ENCODE measurements at places on chromosomes 4 and X.

DNA sequence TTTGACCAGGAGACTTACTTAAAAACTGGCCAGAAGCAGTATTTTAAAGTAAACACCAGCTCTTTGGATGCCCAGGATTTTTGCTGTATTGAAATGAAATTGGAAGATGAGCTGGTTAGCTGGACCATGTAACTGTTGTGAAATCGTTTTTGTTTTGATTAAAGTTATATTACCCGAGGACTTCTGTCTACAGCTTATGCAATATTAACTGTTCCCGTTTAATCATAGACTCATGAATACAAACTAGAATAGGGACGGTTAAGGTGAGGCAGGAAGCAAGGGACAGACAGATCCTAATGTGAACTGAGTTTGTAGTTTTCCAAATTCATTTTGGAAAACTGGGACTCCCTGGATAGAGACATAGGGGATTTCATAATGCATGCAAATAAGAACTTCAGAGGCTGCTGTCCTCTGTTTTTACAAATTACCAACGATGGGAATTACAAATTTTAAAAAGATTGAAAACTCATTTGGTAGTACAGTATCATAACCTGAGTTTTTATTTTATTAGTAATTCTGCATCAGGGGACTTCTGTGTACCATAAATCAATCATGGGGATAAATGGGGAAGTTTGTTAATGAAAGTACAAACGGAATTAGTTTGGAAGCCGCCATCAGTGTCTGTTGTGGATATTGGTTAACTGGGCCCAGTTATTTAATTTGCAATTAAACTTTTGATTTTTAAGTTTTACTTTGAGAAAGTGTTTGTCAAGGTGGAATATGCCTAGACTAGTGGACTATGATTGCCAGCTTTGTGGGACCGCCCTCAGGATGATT lies 304.4 kb downstream of the AFF2 start:
- DNase-seq: no peak

DNA sequence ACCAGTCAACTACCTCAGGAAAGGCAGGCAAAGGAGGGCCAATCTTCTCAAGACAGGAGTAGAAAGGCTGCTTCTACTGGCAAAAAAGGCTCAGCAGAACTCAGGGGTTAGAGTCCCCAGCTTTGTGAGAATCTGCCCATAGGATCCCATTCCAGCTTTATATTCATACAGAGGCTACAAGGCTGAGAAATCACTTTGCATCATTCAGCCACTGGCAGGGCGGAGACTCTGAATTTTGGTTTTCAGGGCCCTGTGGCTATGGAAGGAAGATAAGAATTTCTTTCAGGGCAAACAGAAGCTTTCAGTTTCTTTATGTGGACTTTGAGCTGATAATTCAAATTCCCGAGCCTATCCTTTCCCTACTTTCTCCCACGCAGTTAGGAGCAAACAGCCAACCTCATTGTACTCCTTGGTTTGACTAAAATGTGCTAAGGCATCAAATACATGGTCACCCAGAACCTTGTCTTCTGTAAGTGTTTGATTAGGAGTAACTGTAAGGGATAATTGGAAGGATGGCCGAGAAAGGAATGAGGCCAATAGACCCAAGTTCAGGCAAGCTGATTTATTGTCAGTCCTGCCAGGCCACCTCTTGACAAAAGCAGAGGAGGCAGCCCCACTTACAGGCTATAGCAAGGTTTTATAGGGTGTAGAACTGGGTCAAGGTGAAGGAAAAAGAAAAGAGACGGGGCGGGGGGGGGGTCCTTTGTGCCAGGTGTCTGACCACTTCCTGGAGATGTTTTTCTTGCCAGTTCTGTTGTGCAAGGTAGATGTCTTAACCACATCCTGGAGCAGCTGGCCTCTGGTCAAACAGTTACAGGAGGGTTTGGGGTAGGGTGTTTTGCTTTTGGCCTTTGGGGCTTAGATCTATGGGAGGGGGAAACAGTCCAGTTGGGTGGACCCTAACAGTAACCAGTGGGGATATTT lies 165.3 kb upstream of the PPP1R2C start:
- peak; percentile 17 for DNase-seq

DNA sequence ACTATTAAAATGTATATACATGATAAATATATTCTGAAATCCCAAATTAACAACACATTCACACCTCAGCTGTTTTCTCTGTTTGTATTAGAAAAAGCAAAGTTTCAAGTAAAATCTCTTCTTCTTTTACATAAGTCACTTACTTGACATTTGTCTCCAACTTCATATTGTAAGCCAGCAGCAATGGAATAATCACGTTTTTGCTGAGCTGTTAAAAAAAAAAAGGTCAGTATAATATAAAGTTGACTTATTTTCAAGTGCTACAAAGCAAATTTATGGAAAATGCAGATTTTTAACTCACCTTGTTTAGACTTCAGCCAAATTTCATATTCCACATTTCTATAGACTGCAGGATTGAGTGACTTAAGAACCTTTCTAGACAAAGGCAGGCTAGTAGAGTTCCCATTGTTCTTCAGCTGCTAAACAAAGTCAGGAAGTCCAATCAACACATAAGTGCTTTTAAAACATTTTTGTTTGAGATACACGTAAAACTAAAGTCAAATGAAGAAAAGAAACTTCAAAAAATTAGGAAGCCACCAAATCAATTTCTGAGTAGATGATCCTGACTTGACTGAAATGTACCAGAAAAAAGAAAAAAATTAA lies 25.0 kb downstream of the OTUD4 start:
- DNase-seq: no peak

DNA sequence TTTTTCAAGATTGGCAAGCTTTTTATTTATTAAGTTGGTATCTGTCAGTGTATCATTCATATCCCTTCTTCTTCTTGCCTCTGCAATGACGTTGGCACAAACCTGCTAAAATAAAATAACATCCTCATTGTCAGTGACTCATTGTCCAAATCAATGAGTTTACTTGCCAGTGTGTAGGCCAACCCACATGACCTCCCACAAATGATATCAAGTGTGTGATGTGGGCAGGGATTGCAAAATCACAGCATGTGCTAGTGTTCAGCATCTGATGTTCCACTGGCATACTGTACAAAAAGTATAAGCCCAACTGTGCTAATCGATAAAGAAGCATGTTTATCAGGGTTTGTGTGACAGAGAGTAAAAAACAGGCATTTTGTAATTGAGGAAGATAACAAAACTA lies 25.5 kb downstream of the GPAT3 start:
- DNase-seq: no peak

GRCh38 chr4:118989098-118990080 lies 100.7 kb downstream of the SYNPO2 start:
- DNase-seq: no peak

- no peak for DNase-seq
These were observed 147.9 kb downstream of the PTCHD1 start for GRCh38 chrX:23482561-23482960.

GRCh38 chr4:170853422-170854021 lies 763.8 kb upstream of the AADAT start:
- no peak for DNase-seq

DNA sequence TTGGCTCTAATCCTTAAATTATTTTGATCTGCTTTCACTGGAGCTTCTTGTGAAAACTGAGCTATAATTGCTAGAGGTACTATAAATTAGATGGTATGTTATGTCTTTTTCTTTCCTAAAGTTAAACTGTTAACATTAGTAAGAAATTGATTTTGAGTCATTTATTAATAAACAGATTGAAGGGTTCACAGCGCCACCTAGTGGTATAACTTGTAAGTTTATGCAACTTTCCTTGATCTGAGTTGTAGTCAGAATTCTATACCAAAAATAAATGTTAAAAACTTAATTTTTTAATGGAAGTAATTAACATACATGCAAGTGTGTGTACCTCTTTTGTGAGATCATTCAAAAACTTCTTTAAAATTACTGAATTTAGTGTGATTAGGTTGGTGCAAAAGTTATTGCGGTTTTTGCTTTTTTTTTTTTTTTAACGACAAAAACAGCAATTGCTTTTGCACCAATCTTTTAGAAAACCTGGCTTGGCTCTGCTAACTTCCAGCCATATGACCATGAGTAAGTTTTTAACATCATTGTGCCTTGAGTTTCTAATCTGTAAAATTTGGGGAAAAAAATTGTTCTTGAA lies 151.5 kb downstream of the CENPC start:
- DNase-seq: no peak

- no peak for DNase-seq
These were observed at the start of gene TCEAL4 for GRCh38 chrX:103585411-103586313. Gene TCEAL4, plus strand, starts transcription at chrX:103585515. Its CDS starts 1,161 bp downstream, at chrX:103586676.

DNA sequence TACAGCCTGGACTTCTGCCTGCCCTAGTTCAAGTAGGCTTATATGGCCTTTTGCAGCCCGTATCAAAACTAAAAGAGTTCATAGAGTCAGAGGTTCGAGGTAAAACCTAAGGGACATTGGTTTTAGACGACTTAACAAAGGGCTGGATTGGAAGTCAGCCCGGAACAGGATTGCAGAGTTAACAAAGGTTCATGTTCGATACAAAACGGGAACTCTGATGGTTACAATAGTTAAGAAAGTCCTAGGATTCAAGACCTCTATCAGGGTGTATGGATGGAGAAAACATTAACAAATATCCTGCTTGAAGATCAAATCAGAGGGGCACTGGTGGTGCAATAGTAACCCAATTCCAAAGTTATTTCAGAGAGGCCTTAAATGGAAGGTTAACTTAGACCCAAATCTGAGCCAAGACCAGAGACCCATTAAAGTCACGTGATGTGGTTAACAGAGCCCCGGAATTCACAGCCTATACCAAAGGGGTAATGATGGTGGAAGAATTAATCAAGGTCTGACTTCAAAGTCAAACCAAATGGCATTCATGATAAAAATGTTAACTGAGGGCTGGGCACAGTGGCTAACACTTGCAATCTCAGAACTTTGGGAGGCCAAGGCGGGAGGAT lies 656 bp upstream of the ZNF630 start:
- no peak for DNase-seq

DNA sequence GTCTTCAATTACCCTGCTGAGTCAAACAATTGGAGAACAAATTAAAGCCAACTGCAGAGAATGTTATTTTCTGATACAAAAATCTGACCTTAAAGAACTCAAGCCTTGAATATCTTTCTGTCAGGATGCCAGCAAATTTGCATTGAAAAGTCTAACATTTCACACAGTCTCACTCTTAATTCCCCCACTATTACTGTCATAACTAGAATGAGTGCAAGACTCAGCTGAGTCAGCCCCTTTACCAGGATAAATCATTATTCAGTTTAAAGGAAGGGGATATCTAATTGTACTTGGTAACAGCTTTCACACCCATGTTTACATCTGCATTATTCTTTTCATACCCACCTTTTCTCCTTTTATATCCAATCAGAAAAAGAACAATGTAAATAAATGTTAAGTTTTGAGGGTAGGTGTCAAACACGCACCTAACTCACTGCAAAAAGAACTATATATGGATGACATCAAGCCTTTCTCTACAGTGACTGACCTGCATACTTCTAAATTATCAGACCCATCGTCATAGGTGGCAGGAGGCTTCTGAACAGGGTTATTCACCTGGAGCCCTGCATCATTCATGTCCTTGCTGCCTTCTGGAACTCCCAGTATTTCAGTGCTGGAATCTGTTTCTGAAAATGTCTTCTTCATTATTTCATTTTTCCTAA lies 117.4 kb downstream of the TMA16 start:
- no peak for DNase-seq

- DNase-seq: no peak
These were observed 16.6 kb downstream of the GPKOW start for GRCh38 chrX:49106930-49107329.

DNA sequence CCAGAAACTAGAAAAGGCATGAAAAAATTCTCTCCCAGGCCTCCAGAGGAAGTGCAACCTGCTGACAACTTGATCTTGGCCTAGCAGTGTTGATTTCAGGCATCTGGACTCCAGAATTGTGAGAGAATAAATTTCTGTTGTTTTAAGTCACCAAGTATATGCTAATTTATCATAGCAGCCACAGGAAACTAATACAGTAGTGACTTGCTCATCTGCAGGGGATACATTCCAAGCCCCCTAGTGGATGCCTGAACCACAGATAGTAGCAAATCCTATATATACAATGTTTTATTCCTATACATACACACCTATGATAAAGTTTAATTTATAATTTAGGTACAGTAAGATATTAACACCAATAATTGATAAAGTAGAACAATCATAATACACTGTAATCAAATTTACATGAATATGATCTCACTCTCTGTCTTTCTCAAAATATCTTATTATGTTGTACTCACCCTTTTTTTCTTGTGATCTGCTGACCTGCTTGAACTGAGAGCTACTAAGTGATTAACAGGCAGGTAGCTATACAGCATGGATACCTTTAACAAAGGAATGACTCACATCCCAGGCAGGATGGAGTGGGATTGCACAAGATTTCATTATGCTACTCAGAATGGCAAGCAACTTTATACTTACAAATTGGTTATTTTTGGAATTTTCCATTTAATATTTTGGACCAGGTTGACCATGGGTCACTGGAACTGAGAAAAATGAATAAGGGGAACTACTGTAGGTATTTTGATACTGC lies 501.1 kb downstream of the KCNIP4 start:
- DNase-seq: no peak

DNA sequence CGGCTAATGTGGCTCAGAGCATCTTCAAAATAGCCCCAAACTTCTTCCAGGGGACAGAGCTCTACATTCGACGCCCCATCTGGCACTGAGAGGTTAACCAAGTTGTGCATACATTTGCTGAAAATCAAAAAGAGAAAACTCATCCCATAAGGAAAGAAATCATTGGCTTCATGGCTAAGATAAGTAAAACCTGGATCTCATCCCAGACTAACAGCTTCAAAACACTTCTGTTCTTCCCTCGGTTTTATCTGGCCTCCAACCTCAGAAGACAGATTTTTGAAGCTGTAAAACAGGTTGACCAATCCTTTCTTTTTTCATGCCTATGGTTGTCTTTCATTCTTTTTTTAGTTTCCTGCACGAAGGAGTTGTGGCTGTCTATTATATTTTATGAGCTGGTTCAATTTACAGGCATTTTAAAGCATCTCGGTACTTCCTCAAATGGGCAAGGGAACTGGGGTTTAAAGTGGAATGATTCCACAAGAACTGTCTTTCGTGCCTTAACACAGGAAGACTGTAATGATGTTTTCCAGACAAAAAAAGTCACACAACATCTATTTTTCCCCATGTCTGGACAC lies 107.6 kb downstream of the DLG3 start:
- DNase-seq: no peak

- DNase-seq: no peak
These were observed 40.9 kb upstream of the IL15 start for GRCh38 chr4:141595531-141595930.

GRCh38 chr4:8157944-8158709 lies 486 bp downstream of the ABLIM2 start:
- no peak for DNase-seq

Data from naive thymus-derived CD8-positive, alpha-beta T cell (primary cell).